ENCODE measurements at places on chromosomes 11 and 22. TPM values are rescaled to one million over a fixed set of nuclear protein-coding genes. Genes with fewer than 3 reads are reported as not detected.

DNA sequence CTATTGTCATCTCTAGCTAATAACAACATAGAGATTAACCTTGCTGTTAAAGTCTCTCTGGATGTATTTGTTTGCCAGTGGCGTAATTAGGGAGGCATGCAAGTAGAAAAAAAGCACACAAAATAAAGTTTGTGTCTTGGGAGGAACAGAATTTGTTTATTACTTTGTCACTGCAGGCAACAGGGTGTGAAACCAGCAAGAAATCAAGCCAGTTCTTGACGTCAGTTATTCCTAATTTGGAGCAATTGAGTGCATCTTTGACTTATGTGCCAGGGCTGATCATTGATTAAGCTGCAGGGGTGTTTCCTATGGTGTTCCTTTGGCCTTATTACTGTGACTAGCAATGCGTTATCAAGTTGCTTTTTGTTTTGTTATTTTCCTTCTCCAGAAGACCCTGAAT is 751.0 kb downstream of the KCNA4 start:
- DNase-seq: no peak

DNA sequence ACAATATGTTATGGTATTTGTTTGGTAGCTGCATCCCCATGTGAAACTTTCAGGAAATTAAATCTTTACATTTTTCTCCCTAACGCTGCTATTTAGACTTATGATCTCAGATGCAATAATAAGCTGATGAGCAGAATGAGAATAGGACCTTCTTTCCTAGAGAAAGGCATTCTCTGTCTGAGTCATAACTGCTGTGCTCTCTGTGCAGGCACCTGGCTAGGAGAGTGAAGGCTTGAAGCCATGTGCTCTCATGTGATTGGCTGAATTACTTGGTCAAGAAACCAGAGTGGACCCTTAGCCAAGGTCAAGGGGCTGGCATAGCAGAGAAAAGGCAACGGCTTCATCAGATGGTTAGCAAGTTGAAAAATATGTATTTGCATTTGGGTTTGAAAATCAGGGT is 185.0 kb downstream of the ADAMTS15 start:
- no peak for DNase-seq

DNA sequence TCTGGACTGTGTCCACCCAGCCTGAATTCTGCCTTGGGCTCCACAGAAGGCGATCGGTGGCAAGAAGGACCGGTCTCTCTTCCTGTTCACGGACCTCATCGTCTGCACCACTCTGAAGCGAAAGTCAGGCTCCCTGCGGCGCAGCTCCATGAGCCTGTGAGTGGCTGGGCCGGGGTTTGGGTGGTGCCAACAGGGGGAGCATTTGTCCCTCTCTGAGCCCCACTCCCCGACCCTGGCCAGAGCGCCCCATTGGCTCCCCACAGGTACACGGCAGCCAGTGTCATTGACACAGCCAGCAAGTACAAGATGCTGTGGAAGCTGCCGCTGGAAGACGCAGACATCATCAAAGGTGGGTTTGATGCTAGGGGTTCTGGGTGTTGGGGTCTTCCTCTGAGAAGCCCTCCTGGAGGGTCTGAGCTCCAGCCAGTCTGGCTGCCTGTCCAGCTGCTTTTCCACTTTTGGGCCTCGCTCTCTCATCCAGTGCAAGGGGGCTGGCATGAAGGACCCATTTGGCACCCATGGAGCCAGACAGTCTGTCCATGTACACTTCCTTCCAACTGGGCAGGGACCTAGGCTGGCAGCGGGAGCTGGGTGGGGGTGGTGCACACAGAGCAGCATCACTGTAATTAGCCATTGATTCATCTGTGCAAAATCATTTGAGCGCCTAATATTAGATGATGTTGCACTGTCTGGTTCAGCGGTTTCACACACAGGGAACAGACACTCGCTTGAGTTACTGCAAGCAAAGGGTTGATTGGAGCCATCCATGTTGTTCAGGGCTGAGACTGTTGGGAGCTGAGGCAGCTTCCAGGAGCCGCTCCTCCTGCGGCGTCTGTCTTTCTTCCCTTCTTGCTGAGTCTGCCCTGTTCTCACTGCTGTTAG is 19.0 kb upstream of the RELT start:
- no peak for DNase-seq

DNA sequence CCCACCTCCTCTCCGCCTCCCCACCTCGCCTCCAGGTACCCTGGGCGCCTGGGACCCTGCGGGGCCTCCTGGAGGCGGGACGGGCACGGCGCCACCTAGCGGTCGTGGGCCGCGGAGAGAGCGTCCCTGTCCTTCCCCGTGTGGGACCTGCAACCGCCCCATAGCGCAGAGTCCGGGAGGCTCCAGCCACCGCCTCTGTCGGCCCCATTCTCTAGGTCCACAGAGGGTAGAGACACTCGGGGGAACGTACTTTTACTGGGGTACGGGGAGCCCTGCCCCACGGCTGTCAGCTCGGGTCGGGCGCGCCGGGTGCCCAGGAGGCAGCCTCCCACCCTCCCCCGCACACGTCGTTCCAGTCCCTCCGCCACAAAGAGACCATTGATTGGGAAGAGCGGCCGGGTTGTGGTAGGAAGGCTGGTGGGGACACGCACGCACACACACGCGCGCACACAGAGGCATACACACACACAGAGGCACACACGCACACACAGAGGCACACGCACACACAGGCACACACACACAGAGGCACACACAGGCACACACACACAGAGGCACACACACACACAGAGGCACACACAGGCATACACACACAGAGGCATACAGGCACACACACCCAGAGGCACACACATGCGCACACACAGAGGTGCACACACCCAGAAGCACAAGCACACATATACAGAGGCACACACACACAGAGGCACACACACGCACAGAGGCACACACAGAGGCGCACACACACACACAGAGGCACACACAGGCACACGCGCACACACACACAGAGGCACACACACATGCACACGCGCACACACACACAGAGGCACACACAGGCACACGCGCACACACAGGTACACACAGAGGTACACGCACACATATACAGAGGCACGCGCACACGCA is 12.6 kb upstream of the NECTIN1 start:
- DNase-seq: no peak

- no peak for DNase-seq
Measured at GRCh38 chr22:44572414-44573207, 74.6 kb upstream of the RTL6 start.

- DNase-seq: no peak
Measured at GRCh38 chr11:34585304-34585734, 35.6 kb upstream of the EHF start.

GRCh38 chr11:130085671-130086290 is 16.1 kb downstream of the APLP2 start:
- no peak for DNase-seq

- peak; percentile 51 for DNase-seq
Measured at GRCh38 chr22:44755417-44755816, 3.0 kb downstream of the ARHGAP8 start.

DNA sequence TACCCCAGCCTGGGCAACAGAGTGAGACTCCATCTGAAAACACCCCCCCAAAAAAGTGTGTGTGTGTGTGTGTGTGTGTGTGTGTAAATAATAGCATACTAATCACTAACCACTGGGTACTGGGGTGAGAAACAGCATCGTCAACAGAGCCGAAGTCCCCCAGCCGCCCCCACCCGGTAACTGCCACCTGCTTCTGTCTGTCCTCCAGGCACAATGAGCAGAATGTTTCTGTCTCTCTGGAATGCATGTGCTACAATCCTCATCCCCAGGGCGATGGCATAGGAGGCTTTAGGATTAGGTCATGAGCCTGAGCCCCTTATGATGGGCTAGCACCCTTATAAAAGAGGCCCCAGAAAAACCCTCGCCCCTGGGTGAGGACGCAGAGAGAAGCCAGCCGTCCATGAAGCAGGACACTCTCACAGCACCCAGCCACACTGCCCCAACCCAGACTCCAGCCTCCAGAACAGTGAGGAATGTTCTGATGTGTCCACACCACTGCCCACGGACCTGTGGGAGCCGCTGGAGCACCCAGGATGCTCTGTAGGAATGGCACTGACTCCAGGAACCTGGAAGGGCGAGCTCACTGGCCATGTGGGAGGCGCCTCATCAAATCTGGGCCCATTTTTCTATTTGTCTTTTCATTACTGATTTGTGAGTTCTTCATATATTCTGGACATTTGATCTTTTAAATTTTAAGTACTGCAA is 9.9 kb downstream of the TTLL8 start:
- no peak for DNase-seq

DNA sequence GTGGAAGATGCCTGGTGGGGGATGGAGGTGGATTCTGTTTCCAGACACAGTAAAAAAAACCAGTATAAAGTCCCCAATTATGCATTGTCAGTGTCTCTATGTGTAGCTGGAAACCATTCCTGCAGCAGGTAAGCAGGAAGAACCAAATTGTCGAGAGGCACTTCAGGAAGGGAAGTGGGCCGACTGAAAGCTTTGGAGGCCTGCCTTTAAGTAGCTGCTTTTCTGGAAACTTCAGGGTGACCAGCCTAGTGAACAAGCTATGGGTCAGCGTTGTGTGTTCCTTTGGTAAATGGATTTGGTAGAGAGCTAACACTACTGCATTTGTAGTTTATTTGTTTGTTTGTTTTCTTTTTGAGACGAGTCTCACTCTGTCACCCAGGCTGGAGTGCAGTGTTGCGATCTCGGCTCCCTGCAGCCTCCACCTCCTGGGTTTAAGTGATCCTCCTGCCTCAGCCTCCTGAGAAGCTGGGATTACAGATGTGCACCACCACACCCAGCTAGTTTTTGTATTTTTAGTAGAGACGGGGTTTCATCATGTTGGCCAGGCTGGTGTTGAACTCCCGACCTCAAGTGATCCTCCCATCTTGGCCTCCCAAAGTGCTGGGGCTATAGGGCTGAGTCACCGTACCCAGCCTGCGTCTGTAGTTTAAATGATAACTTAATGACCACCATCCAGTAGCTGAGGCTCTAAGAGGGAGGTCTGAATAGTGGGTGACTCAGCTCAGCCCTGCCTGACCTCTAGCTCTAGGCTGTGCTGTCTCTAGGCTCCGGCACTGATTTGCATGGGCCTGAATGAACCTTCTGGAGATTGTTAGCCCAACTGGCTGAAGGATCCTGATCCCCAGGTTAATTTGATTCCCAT is 12.8 kb downstream of the PTPRJ start:
- no peak for DNase-seq

- peak; percentile 38 for DNase-seq
Measured at GRCh38 chr11:119779195-119780071, 50.4 kb upstream of the NECTIN1 start.

DNA sequence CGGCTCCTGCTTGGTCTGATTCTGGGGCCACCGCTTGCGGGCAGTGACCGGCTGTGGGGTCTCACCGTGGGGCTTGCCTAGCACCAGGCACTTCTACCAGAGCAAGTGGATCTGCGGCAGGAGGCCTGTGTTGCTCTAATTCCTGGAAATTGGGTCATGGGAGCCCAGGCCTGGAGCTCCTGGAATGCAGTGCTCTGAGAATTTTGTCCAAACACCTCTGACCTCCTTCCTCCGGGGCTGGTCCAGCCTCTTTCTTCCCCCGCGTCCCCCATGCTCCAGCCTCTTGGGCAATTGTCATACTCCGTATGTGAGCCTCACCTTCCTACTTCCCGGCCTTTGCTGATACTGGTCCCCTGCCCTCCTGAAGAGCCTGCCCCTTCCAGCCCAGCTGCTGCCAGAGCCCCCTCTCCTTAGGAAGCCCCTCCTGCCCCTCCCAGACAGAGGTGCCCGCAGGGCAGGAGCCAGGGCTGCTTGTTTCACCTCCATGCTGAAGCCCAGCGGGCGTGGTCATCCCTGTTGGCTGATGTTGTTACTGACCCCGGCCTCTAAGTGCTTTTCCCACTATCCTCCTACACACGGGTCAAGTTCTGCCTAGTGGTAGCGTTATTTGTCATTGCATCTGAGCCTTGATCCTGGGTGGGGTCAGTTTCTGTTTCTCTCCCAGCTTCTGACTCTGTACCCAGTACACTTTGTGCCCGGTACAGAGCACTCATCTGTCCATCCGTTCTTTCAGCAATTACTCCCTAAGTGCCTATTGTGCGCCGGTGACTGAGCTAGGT is 9.6 kb downstream of the MGAT3 start:
- no peak for DNase-seq

GRCh38 chr11:2306452-2306823 is 4.6 kb downstream of the TSPAN32 start:
- DNase-seq: peak; percentile 97

DNA sequence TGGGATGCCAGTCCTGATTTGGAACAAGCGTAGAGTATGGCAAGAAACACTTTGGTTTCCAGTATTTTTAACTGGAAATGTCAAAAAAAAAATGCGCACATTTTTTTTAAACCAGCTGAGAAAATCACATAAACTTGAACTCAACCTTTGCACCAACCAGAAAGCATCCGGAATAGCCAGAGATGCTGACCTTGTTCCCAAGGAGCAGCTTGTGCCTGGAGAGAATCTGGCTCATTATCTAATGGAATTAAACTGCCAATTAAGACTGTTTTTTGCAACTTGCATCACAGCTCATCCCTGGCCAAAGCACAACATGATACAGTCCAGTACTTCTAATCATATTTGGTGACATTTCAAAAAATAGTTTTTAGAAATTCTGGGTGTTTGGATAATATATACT is 8.4 kb upstream of the ETS1 start:
- no peak for DNase-seq

The SH3BP1 gene
- total RNA-seq: 11.8 TPM

The BBS1 gene
- total RNA-seq: 18.1 TPM

The GLB1L2 gene
- total RNA-seq: 32.3 TPM

The CLDN25 gene
- not detected for total RNA-seq
